ENCODE measurements at places on chromosomes 1 and 21.

DNA sequence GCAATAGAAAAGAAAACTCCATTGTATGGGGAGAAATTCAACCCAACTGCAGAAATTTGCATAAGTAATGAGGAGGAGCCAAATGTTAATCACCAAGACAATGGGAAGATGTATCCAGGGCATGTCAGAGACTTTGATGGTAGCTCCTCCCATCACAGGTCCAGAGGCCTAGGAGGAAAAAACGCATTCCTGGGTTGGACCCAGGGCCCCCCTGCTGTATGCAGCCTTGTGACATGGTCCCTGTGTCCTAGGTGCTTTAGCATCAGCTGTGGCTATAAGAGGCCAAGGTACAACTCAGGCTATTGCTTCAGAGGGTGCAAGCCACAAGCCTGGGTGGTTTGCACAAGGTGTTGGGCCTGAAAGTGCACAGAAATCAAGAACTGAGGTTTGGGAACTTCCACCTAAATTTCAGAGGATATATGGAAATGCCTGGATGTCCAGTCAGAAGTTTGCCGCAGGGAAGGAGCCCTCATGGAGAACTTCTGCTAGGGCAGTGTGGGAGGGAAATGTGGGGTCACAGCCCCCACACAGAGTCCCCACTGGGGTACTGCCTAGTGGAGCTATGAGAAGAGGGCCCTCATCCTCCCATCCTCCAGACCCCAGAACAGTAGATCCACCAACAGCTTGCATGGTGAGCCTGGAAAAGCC lies 162.3 kb downstream of the TGFB2 start:
- no peak for DNase-seq

GRCh38 chr1:52159033-52159789 lies 17.3 kb downstream of the ZFYVE9 start:
- no peak for DNase-seq

- no peak for DNase-seq
Measured at GRCh38 chr1:12073796-12074195, 10.7 kb downstream of the TNFRSF8 start.

- DNase-seq, result no peak
Measured at GRCh38 chr1:7040969-7041695, 255.9 kb downstream of the CAMTA1 start.

DNA sequence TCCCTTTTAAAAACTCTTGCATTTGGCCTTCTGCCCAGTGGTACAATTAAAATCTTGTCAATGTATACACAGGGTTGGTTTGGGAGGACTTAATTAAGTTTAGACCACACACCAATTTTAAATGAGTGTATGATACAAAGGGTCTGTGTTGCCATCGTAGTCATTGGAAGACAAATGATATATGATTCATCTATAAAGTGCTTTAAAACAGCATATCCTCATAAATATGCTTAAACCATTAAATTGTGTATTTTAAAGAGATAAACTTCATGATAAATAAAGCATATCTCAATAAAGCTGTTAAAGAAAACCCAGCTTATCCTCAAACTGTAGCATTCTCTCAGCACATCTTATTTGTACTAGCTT lies 69.5 kb downstream of the LUZP1 start:
- no peak for DNase-seq

GRCh38 chr1:45442272-45442671 lies 48.7 kb downstream of the TESK2 start:
- no peak for DNase-seq

DNA sequence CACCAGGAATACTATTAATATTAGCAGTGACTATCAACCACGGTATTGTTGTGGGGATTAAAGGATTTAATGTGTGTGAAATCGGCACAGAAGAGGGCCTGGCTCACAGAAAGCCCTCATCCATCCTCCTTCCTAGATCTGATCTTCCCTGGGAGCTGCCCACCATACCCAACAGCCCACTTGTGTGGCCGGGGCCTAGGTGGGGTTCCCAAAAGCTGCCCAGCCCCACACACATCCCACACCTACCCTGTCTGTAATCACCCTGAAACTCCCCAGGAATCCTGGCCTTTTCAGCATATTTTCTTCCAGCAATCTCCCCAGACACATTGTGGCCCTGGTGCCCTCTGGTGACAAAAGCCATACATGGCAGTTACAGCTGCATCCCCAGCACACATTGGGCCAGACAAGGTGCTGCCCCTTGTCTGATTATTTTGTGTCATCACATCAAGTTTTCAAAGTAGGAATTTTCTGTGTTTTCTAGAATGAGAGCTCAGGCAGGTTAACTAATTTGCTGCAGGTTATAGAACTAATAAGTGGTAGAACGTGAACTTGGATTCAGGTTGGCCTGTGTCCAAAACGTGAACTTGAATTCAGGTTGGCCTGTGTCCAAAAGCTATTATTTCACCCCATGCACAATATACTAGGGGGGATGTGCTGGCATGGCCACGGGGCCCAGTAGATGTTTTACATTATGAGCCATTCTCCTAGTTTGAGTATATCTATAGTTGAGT lies 5.3 kb upstream of the SLC6A9 start:
- peak; percentile 78 for DNase-seq

DNA sequence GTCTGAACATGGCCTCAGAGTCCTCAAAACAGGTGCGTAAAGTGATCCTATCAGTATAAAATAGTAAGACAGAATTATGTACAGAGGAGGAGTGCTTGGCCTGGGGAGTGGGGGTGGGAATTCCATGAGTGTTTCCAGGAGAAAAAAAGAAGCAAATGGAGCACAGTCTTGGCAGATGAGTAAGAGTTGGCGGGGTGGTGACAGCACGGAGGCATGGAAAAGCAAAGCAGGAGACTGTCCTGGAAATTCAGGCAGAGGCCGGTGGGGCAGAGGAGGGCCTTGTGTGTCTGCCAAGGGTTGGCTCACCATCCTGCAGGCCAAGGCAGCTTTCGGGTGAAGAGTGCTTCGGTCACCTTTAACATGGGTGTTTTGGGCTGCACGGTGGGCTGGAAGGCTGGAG lies 63.4 kb downstream of the OPTC start:
- no peak for DNase-seq

- DNase-seq, result no peak
Measured at GRCh38 chr1:54094001-54094729, 40.8 kb downstream of the TCEANC2 start.

GRCh38 chr1:245019910-245020486 lies 134.8 kb upstream of the KIF26B start:
- DNase-seq, result no peak

DNA sequence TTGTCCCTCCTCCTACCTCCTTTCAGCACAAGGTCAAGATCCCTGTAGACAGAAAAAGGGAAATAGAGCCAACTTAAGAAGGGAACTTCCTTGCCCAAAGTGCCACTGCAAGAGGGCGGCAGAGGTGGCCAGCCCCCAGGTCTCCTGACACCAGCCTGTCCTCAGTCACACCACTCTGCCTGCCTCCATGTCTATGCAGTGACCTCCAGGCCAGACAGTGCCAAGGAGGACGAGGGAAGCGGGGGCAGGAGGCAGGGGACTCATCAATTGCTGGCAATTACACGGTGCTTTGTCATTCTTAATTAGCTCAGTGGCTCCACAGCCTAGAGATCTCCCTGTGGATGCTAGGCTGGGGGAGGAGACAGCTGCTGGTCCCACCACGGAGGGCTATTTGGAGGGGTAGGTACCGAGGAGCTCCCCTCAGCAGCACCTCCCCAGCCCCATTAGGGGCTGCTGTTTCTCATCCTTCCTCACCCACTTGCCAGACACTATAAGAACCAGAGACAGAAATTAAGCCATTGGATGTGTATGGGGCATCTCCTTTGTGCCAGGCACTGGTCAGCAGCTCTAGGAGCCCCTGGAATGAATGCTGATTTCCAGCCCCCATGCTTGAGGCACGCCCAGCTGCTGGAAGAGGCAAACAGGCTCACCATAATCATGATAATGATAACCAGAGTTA lies 6.1 kb upstream of the LDLRAP1 start:
- no peak for DNase-seq

GRCh38 chr1:244896550-244896949 lies 32.2 kb upstream of the HNRNPU start:
- no peak for DNase-seq

DNA sequence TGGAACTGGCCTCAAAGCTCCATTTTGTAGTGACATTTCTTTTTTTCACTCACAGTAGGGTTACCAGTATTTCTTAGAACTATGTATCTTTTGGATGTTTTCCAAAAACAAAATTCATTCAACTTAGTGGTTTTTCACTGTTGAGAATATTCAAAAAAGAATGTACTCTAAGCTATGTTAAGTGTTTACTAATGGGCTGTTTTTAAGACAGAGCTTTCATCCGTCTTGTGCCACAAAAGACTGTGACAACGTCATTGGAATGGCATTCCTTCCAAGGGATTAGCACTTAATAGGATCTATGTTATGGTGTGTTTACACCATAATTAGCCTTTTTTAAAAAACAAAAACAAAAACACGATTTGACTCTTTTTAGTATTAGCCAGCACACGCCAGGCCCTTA lies 66.8 kb downstream of the TTC3 start:
- no peak for DNase-seq

DNA sequence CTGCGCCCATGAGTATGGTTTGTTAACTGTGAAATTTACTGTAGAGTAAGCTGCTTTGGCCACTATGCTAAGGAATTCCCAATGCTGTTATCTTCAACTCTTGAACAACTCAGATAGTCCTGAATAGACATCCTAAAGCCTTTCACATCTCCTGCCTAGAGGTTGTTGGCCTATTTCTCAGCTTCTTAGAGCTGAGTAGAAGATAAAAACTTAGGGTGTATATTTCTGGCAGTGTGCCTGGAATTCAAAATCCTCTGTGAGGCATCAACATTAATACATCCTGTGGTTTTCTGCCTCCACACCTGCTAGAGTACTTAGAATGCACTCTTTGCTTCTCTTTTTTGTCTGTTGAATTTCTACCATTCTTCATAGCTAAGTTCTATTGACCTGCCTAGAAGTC lies 45.8 kb upstream of the RC3H1 start:
- no peak for DNase-seq

GRCh38 chr1:57957576-57957975 lies 533.7 kb upstream of the DAB1 start:
- no peak for DNase-seq

GRCh38 chr1:6384962-6385361 lies 8.6 kb downstream of the ACOT7 start:
- no peak for DNase-seq

DNA sequence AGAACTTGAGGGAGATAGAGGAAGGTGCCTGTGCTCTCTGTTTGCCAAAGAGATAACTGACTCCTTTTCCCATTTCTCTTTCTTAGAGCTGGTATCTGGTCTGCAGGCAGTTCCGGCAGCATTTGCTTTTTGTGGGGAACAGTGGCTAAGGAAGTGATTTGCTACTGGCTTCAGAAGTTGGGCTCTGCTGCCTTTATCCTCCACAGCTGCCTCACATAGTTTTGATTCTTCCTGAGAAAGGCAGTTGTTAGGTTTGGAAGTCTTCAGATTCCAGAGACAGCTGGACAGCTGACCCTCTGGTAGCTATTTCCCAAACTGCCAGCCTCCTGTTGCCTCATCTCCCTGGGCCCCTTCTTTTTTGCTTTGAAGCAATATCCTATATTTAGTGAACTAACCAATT lies 62.6 kb upstream of the MACF1 start:
- DNase-seq, result no peak

- no peak for DNase-seq
Measured at GRCh38 chr1:170481000-170481399, 51.0 kb upstream of the GORAB start.

- DNase-seq, result no peak
Measured at GRCh38 chr21:41561701-41562100, 53.7 kb upstream of the TMPRSS2 start.

DNA sequence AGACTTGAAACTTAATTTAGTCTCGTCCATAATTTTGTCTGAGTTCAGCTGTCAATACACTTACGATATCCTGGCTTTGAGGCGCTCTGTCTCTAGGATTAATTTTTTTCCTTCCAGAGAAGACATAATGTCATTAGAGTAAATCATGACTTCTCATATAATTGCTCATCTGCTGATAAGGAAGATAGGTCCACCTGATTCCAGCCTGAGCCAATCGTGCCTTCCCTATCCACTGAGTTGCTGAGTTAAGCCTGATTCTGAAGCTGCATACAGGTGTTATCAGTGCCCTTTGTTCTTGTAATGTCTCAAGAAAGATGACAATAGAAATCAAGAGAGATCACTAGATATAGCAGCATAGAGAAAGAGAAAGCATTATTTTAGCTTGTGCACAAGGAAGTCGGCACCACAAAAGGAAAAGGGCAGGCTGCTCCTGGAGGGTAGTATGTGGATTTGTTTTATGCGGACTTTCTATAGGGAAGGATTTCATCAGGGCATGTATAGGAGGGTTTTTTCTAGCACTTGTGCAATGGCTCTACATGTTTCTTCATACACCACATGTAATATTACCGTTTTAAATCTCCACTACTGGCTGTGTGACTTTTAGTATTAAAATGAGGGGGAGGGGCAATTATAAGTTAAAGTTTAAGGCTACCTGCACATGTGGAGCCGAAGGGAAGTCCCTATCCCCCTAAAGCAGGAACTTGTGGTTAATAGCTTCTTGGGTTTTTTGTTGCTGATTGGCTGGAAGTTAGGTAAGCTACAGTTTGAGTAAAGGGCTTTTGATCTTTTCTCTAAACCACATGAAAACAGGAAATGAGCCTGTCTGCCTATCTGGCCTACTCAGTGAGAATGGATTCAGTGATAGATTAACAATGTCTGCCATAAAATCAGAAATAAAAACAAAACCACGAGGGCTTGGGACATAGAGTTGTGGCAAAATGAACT lies 133.4 kb downstream of the PLPPR5 start:
- no peak for DNase-seq

DNA sequence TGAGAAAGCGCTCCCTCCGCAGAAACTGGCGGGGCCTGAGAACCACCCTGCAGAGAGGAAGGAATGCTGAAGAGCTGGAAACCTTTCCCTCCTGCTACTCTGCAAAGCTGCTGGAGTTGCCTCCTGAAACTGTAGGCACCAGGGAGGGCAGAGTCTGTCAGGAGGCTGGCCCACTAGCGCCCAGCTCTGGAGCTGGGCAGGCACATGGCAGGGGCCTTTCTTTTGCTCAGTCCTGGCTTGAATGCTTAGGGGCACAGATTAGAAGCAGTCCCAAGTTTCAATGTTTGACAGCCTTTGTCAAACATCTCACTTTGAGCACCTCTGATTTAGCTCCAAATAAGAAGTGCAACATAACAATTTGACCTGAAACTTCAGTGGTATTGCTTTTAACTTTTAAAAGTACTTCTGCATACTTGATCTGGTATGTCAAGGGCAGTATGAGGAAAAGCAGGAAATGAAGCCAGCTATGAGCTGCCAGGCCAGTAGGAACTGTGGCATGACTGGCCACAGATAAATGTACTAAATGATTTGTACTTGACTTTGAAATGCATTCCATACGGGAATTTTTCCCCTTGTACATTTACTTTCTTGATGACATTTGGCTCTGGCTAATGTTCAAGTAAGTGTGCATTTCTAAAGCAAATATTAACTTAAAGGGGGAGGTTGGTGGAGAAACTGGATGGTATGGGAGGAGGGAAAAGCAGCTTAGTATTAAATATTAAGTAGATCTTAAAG lies 7.2 kb downstream of the C1orf116 start:
- no peak for DNase-seq

GRCh38 chr1:31944205-31945089 lies 6.3 kb upstream of the PTP4A2 start:
- DNase-seq, result no peak

All from NCI-H2081 (cell line).